ENCODE measurements at places on chromosomes 3 and 15. TPM values are rescaled to one million over a fixed set of nuclear protein-coding genes. Genes with fewer than 3 reads are reported as not detected.

AGBL1 gene
- polyA plus RNA-seq, result 0.14 TPM

TBCCD1 gene
- polyA plus RNA-seq, result 22.4 TPM

CDHR4 gene
- polyA plus RNA-seq, result not detected

DNA sequence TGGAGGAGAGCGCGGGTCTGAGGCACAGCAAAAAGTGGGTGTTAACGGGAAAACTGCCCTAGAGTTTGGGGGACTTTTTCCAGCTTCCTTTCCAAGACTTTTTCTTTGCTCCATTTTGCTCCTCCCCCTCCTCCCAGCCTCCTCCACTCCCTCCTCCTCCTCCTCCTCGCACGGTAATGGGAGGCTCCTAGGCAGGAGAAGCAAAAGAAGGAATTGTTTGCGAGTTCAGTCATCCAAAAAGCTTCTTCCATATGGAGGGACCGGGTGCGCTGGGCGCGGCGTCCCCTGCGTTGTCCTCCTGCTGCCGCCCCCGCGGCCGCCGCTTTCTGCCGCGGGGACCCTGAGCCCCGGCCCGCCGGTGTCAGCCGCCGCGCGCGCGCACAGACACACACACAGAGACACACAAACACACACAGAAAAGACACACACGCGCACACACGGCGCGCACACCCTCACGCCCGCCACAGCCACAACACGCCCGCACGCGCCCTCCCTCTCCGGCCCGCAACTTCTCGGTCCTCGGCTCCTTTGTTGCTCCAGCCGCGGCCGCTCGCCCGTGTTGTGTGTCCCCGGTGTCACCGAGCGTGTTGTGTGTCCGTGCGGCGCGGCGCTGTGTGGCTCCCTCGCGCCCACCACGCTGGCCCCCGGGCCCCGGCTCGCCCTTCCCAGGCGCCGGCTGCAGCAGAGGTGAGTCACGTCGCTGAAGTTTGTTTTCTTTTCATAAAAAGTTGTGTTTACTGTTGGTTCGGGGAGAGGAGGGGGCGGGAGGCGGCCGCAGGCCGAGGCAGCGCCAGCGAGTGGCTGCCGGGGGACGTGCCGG is at the start of gene BOC:
Gene BOC (plus strand): TSS at position 228 of the 820 bp plus-strand sequence. CDS start 38,246 bp downstream, outside the sequence.
- peak; percentile 86 for DNase-seq

DNA sequence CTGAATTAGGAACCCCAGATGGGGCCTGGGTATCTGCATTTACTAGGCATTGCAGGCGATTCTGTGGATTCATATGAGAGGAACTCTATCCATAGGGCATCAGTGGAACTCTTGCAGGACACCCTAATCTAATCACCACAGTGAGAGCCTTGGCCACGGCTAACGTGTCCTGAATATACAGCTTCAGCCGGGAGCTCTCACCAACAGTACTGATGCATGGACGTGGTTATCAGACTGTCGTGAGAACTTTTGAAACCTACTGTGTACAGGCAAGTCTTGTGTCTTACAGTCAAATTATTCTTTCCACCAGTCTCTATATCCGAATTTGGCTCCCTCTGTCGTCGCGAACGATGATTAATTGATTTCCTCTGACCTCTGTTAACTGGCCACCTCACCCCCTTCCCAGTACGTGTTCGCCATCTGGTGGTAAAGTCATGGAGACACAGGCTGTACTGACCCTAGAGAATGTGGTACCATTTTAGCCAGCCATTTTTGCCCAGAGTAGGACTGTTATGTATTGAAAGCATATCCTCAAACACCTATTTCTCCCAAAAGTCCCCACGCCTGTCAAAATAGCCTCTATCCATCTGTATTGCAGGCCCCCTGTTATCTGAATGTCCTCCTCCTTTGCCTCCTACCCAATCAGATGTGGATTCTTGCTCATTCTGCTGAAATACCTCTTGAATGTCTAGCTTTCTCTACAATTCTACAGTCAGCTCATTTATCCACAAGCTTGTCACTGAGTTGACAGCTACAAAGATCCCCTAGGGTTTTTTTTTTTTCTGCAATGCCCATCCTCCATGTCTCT is 39.7 kb downstream of the GLDN start:
- DNase-seq, result peak; percentile 57

DNA sequence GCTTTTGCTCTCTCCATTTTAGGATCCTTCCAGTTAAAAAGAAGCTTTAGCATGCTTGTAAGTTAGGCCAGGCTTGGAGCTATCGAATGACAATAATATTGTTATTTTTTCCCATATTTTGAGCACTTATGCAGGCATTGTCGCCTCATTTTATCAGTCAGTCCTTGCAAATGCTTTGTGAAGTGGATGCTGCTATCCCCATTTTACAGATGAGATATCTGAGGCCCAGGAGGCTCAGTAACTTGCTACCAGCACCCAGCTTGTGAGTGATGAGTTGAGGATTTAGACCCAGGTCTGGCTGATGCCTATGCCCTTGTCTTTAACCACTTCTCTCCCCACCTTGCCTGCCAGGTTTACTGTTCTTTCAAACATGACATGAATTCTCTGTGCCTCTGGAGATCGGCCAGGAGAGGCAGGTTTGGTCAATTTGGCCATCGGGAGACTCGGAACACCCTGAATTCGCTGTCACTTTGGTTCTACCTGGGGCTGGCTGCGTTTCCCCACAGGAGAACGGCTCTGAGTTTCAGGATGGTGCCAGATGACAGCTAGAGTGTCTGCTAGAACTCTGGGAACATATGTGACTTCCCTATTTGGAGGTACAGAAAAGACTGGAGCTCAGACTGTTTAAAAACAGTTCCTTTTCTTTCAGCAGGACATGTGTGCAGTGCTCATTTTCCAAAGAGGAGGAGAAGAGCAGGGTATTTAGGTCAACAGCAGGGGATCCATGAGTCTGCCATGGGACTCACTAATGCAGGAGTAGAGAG is 25.5 kb upstream of the ZNF710 start:
- no peak for DNase-seq

DNA sequence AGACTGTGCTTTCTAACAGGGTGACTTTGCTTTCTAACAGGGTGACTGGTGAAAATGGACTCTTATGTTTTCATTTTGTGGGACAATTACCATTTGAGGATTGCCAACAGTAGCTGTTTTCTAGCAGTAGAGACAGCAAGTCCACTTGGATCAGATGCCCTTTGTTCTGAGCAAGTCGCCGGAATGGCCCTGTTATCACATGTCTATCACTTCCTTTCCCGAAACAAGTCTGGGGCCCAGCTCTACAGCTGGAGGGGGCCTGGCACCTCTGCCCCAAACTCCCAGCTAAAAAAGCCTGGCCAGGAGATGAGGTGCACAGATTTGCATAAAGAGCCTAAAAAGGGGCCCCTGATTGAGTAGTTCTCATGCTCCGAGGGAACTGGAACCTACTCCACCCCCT is 44.6 kb downstream of the THBS1 start:
- DNase-seq, result no peak

GRCh38 chr15:78061963-78062427 is 15.5 kb downstream of the TBC1D2B start:
- DNase-seq, result no peak

- no peak for DNase-seq
Observed at GRCh38 chr15:63369781-63370180, 11.9 kb downstream of the CA12 start.
